HCEC 1CT (cell line): ENCODE measurements at places on chromosomes 2 and 18.
A peak's percentile ranks its signal among the peaks of the same experiment; 100 is the strongest.

DNA sequence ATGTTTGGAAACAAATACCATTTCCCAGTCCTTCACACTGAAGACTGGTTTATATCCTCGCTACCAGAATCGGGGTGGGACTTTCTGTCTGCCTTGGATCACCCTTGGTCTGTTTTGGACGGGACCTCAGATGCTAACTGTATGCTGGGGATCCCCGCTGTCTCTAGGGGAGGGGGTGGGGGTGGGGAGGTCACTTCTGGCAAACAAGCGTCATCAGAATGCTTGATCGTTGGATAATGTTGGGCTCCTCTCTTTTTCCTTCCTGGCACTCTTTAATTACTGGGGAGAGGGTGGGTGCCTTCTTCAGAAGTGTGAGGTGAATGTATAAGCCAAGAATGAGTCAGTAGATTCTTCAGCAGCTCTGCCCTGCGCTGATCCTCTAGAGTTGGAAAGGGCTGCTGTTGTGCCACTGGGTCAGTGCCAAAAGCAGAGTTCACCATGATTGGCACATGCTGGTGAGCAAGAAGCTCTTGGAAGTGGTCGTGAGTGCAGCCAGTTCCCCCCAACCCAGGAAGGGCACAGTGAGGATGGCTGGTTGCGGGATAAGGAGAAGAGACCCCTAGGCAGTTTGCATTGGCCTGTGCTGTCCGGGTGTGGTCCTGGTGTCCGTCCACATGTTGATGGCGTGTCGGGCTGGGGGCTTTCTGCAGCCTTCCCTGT, 32.2 kb downstream of the DGKD start:
- DNase-seq, result peak; percentile 18

GRCh38 chr18:43934781-43935471, 657.6 kb upstream of the SYT4 start:
- peak; percentile 15 for DNase-seq

DNA sequence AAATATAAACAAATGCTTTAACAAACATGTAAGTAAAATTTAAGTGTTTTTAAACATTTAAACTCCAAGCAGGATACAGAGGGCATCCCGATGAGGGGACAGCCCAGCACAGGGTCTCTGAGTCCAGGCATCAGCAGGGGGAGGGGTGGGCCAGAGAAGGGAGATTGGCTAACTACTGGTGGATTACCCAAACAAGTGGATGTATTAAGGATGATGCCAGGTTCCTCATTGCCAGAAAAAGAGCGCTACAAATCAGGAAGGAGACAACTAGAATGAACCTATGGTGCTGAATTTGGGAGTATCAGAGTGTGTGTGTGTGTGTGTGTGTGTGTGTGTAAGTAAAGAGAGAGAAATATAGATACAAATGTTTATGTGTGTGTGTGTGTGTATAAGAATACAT, 162.0 kb upstream of the RMP24 start:
- no peak for DNase-seq

- DNase-seq, result peak; percentile 15
Observed at GRCh38 chr2:60553495-60554073, at the start of gene BCL11A. TSS of gene BCL11A (minus strand) at chr2:60553654. CDS start at chr2:60553270, 384 bp downstream.

- DNase-seq, result no peak
Observed at GRCh38 chr2:224400886-224401632, 848 bp downstream of the FAM124B start.

- DNase-seq, result no peak
Observed at GRCh38 chr2:14330884-14331283, 301.6 kb upstream of the LRATD1 start.

GRCh38 chr2:194203898-194204297, 1453.1 kb upstream of the SLC39A10 start:
- peak; percentile 11 for DNase-seq

DNA sequence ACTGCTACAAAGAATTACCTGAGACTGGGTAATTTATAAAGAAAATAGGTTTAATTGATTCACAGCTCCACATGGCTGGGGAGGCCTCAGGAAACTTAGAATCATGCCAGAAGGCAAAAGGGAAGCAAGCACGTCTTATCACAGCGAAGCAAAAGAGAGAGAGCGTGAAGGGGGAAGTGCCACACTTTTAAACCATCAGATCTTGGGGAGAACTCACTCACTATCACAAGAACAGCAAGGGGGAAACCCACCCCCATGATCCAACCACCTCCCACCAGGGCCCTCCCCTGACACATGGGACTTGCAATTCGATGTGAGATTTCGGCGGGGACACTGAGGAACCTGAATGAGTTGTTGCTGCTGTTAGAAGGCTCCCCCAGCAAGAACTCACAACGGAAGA, 220.2 kb upstream of the PIEZO2 start:
- no peak for DNase-seq

DNA sequence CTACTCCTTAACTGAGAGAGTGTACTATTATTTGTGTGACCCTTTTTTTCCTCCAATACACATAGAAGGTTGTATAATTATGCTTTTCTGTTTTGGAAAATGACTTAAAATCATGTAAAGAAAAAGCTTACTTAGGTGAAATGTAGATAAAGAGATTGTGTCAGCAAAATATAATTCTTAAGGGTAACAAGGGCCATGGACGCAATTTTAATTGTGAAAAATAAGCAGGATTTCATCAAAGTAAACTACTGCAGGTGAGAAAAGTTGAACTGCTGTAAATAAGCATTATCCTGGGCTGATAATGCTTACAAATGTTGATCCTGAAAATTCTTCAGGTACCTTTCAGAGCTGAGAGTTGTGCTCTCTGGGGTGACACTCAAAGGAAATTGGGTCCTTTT, 141.5 kb downstream of the RPIA start:
- DNase-seq, result no peak

DNA sequence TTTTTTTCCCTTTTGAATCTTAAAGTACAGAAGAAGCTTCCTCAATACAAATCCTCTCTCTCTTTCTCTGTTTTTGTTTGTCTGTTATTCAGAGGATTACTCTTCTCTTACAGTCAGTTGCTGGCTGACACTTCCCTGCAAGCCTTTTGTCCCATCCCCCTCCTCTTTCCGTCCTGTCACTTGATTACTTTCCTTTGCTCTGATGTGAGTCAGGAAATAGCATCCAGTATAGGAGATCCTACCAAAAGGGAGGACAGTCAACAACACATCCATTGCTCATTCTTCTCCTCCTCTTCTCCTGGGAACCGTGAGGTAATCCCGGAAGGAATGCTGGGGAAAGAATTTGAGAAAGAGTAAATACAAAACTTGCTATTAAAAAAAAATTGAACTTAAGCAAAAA, 79.3 kb upstream of the SCN7A start:
- peak; percentile 77 for DNase-seq

DNA sequence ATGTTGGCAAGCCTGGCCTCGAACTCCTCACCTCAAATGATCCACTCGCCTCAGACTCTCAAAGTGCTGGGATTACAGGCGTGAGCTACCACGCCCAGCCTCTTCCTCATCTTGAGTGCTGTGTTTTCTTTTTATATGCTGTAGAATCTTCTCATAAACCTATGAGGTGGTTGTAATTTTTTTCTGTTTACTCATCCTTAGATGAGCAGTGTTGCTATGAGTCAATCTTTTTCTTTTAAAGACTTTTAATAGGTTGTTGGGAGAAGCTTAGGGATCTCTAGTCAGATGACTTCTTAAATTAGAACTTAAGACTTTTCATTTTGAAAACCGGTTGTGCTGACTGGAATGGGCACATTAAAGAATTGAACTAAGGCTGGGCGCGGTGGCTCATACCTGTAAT, 8.7 kb upstream of the AAK1 start:
- DNase-seq, result peak; percentile 96

- peak; percentile 45 for DNase-seq
Observed at GRCh38 chr2:75560022-75560767, 544 bp downstream of the EVA1A start.

GRCh38 chr2:136444323-136444722, 321.0 kb upstream of the THSD7B start:
- DNase-seq, result no peak

GRCh38 chr18:23662309-23663263, at the start of gene ANKRD29:
TSS of gene ANKRD29 (minus strand) at chr18:23662911. CDS start at chr18:23662730, 181 bp downstream.
- peak; percentile 29 for DNase-seq

- DNase-seq, result no peak
Observed at GRCh38 chr2:210226223-210226622, 976 bp upstream of the ACADL start.

- DNase-seq, result no peak
Observed at GRCh38 chr2:241007111-241007510, 8.7 kb downstream of the SNED1 start.

GRCh38 chr18:4433717-4434116, 21.4 kb downstream of the DLGAP1 start:
- no peak for DNase-seq

- DNase-seq, result no peak
Observed at GRCh38 chr18:1014951-1015624, 110.4 kb downstream of the ADCYAP1 start.

DNA sequence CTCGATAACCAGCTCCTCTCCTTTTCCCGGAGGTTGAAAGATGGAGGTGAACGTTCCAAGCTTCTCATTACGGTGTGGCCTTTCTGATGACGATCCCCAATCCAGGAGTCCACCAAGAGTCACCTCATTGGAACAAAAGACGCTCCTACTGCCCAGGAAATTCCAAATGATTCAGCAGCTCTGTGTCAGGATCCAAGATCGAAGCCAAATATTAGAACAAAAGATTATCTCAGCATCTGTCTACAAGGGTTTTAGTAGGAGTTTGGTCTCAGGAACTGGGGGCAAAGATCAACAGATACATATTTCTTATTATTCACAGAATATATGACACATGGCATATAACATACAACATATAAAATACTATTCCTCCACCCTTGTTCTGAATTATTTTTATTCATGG, 161.1 kb upstream of the RAB12 start:
- DNase-seq, result no peak

DNA sequence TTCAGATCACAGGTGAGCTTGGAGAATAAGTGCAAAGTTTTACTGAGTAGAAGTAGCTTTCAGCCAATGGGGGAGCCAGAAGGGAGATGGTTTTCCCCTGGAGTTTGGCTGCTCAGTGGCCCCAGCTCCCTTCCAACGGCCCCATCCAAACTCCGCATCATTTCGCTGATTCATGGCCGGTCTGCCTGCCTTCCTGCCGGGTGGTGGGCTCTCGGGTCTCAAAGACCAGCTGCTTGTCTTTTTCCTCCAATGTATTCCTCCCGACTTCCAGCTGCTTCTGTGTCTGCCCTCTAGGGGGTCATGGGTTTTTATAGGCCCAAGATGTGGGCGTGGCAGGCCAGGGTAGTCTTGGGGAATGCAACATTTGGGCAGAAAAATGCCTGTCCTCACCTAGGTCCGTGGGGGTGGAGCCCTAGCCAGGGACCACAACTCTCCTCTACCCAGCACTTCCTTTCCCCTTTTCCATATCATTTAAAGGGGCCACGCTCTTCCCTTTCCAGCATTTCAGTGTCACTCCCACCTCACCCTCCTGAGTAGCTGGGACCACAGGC, 73.5 kb downstream of the MEX3C start:
- DNase-seq, result no peak

DNA sequence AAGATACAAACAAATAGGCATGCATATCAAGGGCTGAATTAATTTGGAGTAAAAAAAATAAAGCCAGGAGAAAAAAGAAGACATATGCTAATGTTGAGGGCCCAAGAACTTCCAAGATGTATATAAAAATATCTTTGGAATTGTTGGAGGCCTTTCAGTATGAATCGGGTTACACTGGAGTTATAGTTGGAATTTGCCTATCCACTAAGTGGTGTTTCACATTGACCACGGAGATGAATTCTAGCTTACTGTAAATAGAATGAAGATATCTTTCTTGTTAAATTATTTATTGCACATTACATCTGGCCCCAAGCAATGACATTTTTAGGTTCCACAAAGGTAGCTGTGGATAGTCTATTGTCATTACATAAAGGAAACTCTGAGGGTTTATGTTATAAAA, 38.5 kb upstream of the TRIB2 start:
- DNase-seq, result no peak

DNA sequence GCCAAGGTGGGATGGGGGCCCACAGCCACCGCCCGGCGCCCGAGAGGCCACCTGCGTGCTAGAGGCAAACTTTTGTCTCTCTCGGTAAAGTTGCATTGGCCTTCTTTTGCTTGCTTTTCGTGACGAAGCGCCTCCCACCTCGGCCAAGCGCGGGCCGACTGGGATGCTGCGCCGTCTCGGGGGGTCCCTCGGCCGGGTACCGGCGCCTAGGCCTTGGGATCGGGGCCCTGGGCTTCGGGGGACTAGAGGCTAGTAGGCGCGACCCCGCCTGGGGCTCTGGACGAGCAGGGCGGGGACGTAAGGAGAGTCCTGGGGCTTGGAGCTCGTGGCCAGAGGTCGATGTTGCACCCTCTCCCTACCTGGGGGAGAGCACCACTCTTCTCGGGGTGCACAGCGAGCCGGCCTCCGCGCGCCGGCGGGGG, 545 bp downstream of the GLI2 start:
- DNase-seq, result no peak

- peak; percentile 9 for DNase-seq
Observed at GRCh38 chr2:149972066-149972465, 384.5 kb upstream of the MMADHC start.

GRCh38 chr2:190340369-190340768, 3.0 kb upstream of the INPP1 start:
- peak; percentile 31 for DNase-seq

- DNase-seq, result no peak
Observed at GRCh38 chr2:95014126-95014708, 11.3 kb upstream of the MAL start.

DNA sequence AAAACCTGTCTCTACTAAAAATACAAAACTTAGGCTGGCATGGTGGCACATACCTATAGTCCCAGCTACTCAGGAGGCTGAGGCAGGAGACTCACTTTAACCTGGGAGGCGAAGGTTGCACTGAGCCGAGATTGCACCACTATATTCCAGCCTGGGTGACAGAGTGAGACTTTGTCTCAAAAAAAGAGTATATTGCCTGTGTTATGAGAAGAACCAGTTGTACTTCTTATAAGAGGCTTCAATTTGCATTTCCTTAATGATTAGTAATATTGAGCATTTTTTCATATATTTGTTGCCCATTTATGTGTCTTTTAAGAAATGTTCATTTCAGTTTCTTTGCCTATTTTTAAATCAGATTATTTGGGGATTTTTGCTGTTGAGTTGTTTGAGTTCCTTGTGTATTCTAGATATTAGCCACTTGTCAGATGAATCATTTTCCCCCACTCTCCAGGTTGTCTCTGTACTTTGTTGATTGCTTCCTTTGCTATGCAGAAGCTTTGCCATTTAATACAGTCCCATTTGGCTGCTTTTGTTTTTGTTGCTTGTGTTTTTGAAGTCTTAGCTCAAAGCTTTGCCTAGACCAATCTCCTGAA, 75.8 kb upstream of the LRPPRC start:
- no peak for DNase-seq

- DNase-seq, result peak; percentile 86
Observed at GRCh38 chr2:208363485-208363884, 43.1 kb upstream of the PTH2R start.
